HuH-7.5 (cell line): ENCODE measurements at places on chromosomes 12 and 14.

DNA sequence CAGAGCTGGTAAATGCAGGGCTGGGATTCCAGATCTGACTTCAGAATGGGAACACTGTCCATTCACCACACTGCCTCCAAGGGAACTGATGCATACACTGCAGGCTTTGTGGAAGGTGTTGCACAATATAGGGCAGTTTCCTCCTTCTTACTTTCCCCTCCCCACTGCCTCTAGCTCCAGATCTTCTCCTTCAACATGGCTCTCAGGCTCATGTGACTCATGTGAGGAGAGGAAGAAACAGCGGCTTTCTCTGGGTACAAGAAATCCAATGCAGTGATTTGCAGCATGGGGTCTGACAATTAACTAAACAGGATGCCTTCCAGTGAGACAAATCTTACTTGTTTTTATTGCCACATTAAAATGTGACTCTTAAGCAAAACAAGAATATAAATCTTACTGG, 447.6 kb upstream of the CCDC196 start:
- DNase-seq, result no peak

DNA sequence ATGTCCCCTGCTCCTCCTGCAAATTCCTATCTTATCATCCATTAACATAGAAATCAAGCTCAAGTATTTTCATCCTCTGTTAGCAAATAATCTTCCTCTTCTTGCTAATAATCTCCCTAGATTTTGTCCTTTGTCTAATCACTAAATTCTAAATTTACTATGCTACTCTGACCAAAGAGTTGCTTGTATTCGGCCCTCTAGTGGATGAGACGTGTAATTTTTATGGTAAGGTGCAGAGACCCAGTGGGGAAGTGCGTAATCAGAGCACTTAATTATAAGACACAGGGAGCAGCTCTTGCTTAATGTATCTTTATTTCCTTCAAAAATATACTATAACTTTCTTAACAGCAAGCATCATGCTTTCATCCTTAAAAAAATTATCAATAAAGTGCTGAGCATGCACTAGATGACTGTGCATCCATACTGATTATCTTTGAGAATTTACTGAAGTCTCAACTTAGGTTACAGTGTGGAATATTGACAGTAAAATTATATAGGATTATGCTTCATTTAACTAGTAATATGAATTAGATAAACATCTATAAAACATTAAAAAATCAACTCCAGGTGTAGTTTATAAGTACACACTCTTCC, 212.6 kb downstream of the SLC16A7 start:
- DNase-seq, result peak; percentile 24

- no peak for DNase-seq
Measured at GRCh38 chr12:77494296-77494695, 336.4 kb upstream of the NAV3 start.

DNA sequence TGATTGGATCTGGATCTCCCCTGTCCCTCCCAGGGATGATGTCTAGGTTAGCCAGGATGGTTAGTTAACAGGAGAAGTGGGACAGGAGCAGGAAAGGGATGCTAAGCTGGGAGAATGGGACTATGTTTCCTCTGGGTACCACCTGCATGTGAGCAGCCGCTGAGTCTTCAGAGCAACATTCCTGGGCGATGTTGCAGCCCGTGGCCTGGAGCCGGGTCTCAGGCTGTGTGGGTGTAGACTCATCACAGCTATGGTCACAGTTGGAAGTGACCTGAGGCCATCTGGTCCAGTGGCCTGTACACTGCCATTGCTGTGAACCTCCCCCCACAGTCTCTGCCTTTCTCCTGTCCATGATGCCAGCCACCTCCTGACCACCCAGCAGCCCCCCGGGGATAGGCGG, 422.6 kb downstream of the DPF3 start:
- DNase-seq, result no peak

DNA sequence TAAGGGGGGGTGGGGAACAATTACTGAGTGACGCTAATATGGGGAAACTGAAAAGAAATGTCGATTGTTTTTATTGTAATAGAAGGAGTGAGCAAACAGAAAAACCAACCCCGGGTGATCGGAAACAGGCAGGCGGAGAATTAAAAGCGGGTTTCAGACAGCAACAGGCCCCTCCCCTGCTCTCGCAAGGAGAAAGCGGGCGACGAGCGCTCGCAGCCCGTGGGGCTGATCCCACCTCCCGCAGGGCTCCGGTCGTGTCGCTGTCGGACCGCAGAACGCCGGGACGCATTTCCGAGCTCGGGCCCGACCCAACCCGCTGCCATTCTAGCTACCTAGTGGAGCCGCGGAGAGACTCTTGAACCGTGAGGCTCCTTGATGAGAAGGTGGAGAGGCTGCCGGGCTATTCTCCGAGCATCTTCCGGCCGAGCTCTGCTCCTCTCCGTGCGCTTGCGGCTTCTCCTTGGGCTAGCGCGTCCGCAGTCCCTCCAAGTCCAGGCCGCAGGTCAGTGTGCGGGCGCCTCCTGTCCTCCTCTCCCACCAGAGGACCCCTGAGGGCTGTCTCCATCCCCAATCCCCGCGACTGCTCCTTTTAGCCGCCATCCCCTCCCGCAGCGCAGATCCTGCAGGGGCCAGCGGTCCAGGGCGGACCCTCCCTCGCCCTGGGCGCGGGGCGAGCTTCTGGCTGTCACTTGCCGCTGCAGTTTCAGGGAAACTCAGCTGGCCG, 4.1 kb upstream of the PAX9 start:
- DNase-seq, result no peak
